ENCODE measurements at places on chromosomes 2 and 18.

DNA sequence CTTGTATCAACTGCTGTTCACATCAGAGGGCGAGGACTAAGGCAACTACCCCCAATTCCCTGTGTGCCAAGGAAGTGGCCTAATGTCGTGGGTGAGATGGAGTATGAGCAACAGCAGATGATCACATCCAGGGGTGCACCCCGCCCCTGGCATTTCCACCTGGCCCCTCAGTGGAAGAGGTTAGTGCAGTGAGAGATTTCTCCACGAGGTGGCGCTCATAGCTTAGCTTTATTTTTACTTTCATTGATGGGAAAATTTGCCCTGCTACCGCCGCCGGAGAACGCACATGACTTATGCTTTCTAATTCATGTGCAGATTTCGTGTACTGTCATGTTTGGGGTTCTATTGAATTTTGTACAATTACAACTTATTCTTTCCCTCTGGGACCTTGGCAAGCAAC lies 470.6 kb upstream of the MEX3C start:
- DNase-seq = peak; percentile 10

GRCh38 chr2:142165790-142166189 lies 35.0 kb upstream of the LRP1B start:
- DNase-seq = no peak

DNA sequence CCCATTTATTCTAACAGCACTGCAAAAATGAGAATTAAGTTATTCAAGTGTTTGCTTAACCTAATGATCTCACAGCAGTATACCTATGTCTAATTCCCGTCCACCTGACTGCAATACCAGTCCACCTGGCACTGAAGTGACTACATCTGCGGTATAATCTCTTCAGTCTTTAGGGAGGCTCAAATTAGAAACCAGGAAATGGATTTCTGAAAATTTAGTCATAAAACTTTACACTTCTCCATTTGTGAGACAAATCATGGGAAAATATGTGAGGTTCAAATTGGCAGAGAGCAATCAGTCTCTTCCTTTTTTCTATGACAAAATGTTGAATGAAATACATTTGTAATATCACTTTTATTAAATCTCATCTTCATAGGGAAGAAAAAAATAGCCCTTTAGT lies 33.0 kb downstream of the FTCDNL1 start:
- DNase-seq = no peak

DNA sequence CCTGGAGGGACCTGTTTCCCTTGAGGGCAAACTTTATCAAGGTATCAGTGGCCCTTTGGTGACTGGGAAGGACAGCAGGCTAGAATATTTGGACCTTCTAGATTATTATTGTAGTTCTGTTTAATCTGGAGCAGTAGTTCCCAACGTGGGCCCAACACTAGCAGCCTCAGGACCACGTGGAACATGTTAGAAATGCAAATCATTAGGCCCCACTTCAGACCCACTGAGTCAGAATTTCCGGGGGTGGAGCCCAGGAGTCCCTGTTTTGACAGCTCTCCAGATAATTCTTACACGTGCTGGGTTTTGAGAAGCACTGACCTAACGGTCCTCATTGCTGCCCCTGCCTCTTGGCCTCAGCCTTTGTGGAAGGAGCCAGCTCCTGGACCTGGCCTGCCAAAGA lies 25.5 kb upstream of the DYNC2LI1 start:
- no peak for DNase-seq

- no peak for DNase-seq
These were observed 266.6 kb upstream of the SIX2 start for GRCh38 chr2:45275806-45276205.

- DNase-seq = no peak
These were observed 89.0 kb downstream of the EIPR1 start for GRCh38 chr2:3288470-3289170.

Data from NK-92 treated with Interleukin-12 subunit alpha and Interleukin-12 subunit beta, amount 100 ng/mL, for 24 hours (cell line).